ENCODE measurements at places on chromosomes 1 and 21. TPM values are rescaled to one million over a fixed set of nuclear protein-coding genes. Genes with fewer than 3 reads are reported as not detected.

The KIF21B gene
- 0.12 TPM for total RNA-seq

The KAZN gene
- 14.1 TPM for total RNA-seq

The DIRAS3 gene
- 2.2 TPM for total RNA-seq

The ARHGEF10L gene
- 29.5 TPM for total RNA-seq

The KRTAP19-1 gene
- total RNA-seq, result not detected

The FDPS gene
- total RNA-seq, result 362 TPM

The SPRR1B gene
- total RNA-seq, result not detected

The PHTF1 gene
- 40.1 TPM for total RNA-seq

The GPR157 gene
- total RNA-seq, result 3.1 TPM

The LORICRIN gene
- not detected for total RNA-seq

The TAS1R1 gene
- 0.49 TPM for total RNA-seq

The TRIM17 gene
- total RNA-seq, result 0.49 TPM

The ANXA9 gene
- total RNA-seq, result 0.16 TPM

The HES2 gene
- under 0.01 TPM for total RNA-seq

The SH3BGR gene
- total RNA-seq, result 0.97 TPM

The ZNF593OS gene
- total RNA-seq, result not detected

The FLVCR1 gene
- 8.4 TPM for total RNA-seq

The KCNAB2 gene
- total RNA-seq, result 17.7 TPM

The TAL1 gene
- total RNA-seq, result not detected

The SERBP1 gene
- 139 TPM for total RNA-seq

The TFAP2E gene
- total RNA-seq, result 0.32 TPM

The NFIA gene
- 2.4 TPM for total RNA-seq

The FYB2 gene
- not detected for total RNA-seq

The OR2L5 gene
- total RNA-seq, result 0.32 TPM

The FCGR3A gene
- total RNA-seq, result not detected

The OR2T11 gene
- total RNA-seq, result not detected

The DCDC2B gene
- not detected for total RNA-seq

The PLCH2 gene
- total RNA-seq, result 0.65 TPM

The KCNE1 gene
- 0.81 TPM for total RNA-seq

The TARS2 gene
- total RNA-seq, result 14.8 TPM

The BTG3 gene
- 22.0 TPM for total RNA-seq

The S100A2 gene
- total RNA-seq, result 6.8 TPM

The MAN1C1 gene
- total RNA-seq, result 15.8 TPM

The OR2M3 gene
- total RNA-seq, result under 0.01 TPM

The SHE gene
- total RNA-seq, result not detected

The LHX8 gene
- not detected for total RNA-seq

The COL16A1 gene
- 317 TPM for total RNA-seq

The STIL gene
- total RNA-seq, result 6.3 TPM

The PAQR6 gene
- 0.65 TPM for total RNA-seq

The CENPL gene
- total RNA-seq, result 7.8 TPM

The HJV gene
- total RNA-seq, result not detected

The MAP3K6 gene
- 60.8 TPM for total RNA-seq

The LGR6 gene
- total RNA-seq, result 0.16 TPM

The KIAA0040 gene
- total RNA-seq, result 0.49 TPM

The DMRTA2 gene
- total RNA-seq, result not detected

The ABCA4 gene
- total RNA-seq, result 2.4 TPM

The PLPPR4 gene
- total RNA-seq, result 8.8 TPM

The ATP1A2 gene
- total RNA-seq, result not detected

The CNR2 gene
- not detected for total RNA-seq

The MYBPH gene
- not detected for total RNA-seq

The SLC35F3 gene
- total RNA-seq, result under 0.01 TPM

The FMN2 gene
- 12.8 TPM for total RNA-seq

The PODN gene
- 20.8 TPM for total RNA-seq

The BEST4 gene
- 0.16 TPM for total RNA-seq

The USP25 gene
- 46.3 TPM for total RNA-seq

The DISP3 gene
- total RNA-seq, result not detected

The IFNLR1 gene
- 0.32 TPM for total RNA-seq

The AADACL4 gene
- total RNA-seq, result not detected

The PLXNA2 gene
- 5.8 TPM for total RNA-seq

The TRIM67 gene
- total RNA-seq, result under 0.01 TPM
